ENCODE measurements at places on chromosomes 5 and 9.

GRCh38 chr5:31255041-31255440 is 61.6 kb downstream of the CDH6 start:
- no peak for DNase-seq

DNA sequence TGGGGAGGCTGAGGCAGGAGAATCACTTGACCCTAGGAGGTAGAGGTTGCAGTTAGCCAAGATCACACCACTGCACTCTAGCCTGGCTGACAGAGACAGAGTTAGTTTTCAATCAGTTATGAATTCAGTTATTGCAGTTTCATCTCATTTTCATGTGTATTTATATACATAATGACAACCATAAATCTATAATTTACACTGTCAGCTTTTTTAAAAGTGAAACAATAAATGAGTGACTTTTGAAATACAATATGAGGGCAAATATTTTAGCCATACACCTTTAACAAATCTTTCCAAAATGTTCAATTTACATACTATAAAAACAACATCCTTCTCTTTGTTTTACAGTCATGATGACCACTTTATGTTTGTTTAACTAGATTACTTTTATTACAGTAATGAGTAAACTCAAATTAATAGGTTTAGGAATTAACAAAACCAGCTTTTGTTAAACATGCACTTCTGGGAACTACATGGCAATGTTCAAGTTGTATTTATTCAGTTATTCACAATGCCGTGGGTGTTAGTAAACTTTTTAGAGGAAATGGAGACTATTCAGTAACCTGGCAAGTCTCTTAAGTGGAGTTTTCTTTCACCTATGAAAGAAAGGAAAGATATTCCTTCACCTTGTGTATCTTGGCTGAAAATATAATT is 12.7 kb downstream of the TYRP1 start:
- DNase-seq = no peak

GRCh38 chr9:126482361-126483044 is 131.2 kb upstream of the LMX1B start:
- DNase-seq = no peak

DNA sequence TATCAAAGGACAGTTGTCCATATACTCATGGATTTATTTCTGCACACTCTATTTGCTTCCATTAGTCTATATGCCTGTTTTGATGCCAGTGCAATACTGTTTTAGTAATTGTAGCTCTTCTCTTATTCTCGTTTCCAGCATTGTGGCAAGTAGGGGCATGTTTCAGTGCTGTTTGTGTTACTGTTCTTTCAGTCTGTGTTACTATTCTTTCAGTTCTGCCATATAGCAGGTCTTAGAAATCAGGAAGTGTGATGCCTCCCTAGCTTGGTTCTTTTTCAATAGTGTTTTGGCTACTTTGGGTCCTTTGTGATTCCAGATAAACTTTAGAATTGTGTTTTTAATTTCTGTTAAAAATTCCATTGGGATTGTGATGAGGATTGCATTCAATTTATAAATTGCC is 180.5 kb upstream of the PTPRD start:
- no peak for DNase-seq

DNA sequence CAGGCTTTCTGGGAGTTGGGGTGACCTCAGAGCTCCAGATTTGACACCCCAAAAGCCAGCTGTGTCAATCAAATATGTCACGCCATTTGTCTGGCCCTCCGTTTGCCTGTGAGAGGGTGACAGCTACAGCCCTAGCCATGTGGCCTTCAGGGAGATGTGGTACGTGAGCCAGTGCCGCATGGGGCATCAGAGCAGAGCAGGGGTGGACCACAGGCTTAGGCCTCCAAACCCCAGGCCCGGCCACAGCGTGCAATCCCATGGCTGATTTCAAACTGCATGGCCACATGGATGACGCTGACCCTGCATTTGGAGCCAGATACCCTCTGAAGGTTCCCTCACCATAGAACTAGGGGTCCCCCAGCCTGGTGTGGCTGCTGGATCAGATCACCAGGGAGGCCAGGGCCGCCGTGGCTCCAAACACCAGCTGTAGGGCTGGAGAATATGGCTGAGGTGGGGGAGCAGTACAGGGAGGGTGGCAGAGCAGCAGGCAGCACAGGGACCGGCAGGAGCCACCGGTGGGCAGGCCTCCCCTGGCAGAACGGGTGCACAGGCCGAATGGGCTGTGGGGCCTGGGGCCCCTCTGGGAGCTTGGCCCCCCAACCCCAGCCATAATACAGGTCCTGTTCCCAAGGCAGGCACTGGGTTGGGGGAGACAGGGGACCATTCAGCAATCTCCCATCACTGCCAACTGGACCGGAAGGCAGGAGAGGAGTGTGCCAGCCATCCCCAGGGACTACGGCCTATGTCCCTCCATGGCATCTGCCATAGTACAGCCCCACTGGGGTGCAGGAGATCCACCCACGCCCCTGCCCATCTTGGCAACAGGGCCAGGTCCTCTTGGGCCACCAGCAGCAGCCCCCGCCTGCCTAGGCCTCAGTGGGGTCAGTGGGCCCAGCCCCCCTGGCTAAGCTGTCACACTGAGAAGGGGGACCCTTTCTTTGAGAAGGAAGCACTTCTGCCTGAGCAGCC is 1.5 kb downstream of the SAPCD2 start:
- DNase-seq = no peak
